ENCODE measurements at places on chromosomes 6 and 20.

GRCh38 chr6:25215881-25216280 is 63.3 kb upstream of the CARMIL1 start:
- DNase-seq, result no peak

GRCh38 chr6:13101409-13101808 is 226.9 kb downstream of the TBC1D7 start:
- no peak for DNase-seq

DNA sequence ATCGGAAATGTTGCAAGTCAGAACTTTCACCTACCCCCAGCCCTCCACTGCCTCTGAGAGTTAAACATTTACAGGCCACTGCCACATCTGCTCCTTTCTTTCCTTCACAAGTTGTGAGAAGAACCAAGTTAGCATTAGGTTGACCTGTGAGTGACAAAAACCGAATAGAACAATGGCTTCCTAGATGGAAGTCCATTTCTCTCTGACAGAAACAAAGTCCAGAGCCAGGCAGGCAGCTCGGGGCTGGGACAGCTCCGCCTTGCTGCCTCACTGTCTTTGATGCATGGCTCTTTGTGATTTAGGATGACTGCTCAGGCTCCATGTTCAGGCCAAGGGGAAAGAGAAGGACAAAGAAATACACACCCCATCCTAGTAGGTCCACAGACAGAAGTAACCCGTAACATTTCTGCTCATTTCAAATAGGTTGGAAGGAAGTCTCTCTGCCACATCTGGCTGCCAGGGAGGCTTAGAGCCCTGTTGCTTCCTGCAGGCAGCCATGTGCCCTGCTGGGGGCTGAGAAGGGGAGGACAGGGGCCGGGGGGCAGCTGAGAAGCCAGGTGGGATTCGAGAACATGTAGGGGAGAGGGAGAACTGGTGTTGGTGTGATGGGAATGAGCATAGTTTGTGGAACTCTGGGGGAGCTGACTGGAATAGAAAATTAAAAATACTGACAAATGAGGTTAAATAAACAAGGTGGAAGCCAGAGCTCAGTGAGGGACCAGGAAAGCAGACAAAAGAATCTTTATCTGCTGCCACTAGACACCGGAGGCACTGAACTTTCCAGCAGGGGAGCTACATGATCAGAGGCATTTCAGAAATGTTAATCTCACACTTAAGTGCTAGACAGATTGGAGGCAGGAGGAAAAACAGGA is 19.5 kb upstream of the IER3 start:
- no peak for DNase-seq

GRCh38 chr20:45649312-45649863 is 18.3 kb upstream of the WFDC9 start:
- no peak for DNase-seq
